ENCODE measurements at places on chromosomes 7 and 10.

DNA sequence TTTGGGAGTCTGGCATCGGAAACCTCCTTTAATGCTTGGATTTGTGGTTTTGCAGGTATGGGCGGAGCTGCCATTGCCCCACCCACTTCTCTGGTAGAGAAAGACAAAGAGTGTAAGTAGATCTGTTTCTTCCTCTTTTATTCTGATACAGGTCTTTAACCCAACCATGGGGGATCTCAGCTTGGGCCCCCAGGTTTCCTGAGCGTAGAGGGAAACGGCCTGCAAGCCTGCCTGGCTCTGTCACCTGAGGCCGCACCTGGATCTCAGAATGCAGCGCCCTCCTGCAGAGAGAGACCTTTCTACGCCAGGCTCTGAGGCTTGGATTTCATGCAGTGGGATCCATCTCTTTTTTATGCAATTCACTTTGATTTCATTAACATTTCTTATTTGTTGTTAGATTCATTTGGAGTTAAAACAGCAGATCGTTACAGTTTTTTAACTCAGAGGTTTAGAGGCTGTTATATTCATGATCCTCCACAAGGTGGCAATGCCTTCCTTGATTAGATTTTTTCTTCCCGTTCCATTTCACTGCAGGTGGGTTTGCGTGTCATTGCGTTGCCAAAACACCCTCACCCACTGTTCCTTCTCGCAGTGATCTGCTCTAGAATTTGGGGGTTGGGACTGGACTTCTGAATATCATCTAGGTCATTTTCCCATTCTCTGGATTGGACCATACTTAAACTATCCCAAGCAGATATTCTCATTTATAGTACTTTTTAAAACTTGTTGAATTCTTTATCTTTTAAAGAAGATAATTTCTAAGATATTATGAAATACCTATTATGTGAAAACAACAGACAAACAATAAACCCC lies 20.0 kb downstream of the RBM17 start:
- no peaks in the 10 kb centered on the region for H3K27me3 ChIP-seq
- peak overlapping the region; percentile 26 for H3K27ac ChIP-seq
- H3K36me3 ChIP-seq = peaks cover 81% of the 10 kb centered on the region
- H3K4me1 ChIP-seq = peaks cover 7% of the 10 kb centered on the region
- H3K4me3 ChIP-seq = no peak overlapping the region

DNA sequence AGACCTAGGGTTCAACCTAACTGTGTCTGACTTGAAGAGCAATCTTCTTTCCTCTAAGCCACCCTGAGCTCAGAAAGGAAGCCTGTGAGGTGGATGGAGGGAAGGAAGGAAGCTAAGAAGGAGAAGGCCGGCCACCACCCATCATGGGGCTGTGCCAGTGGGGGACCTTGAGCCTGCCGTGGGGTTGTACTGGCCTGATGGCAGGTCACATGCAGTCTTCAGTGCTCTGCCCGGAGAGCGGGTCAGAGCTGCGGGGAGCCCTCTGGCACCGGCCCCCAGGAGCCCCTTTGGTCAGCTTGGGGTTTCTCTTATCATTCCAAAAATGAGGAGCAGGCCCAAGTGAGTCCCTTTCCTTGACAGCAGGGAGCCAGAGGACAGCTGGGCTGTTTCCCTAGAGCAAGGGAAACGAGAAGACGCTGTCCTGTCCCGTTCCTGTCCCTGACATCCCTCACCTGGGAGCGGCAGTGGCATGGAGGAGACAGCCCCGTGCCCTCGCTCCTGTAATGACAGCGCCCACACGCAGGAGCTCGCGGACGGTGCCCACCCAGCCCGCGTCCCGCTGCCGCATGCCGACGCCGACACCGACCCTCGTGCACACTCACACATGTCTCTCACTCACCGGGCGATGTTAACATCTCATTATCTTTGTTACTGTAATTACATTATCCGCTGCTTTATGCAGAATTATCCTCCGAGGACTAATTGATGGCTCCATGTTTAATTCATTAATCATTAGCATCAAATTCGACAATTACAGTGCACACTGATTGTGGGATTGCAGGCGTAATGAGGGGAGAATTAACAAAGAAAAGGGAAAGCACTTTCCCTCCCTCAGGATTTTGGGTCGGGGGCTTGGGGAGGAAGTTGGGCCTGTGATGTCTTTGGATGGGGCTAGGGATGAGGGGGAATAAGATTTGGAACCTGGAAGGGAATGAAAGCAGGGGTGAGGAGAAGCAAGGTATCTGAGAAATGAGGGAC lies 31.3 kb downstream of the GBX1 start:
- DNase-seq = no peak
- peaks cover 9% of the 10 kb centered on the region for H3K36me3 ChIP-seq
- no peaks in the 10 kb centered on the region for H3K27me3 ChIP-seq
- no peaks in the 10 kb centered on the region for H3K4me1 ChIP-seq

GRCh38 chr10:74887614-74888284 lies 61.3 kb downstream of the KAT6B start:
- H3K4me1 ChIP-seq = peaks cover 13% of the 10 kb centered on the region
- no peaks in the 10 kb centered on the region for H3K27me3 ChIP-seq
- H3K4me3 ChIP-seq = no peak overlapping the region
- H3K36me3 ChIP-seq = no peaks in the 10 kb centered on the region
- H3K27ac ChIP-seq = no peak overlapping the region

- no peak for DNase-seq
- no peak overlapping the region for H3K27ac ChIP-seq
Measured at GRCh38 chr10:74433993-74434392, 283.0 kb downstream of the ADK start.

GRCh38 chr10:63757067-63757466 lies 235.9 kb downstream of the REEP3 start:
- H3K27me3 ChIP-seq = no peaks in the 10 kb centered on the region
- no peak overlapping the region for H3K4me3 ChIP-seq
- no peak for DNase-seq
- no peaks in the 10 kb centered on the region for H3K4me1 ChIP-seq
- no peak overlapping the region for H3K27ac ChIP-seq

DNA sequence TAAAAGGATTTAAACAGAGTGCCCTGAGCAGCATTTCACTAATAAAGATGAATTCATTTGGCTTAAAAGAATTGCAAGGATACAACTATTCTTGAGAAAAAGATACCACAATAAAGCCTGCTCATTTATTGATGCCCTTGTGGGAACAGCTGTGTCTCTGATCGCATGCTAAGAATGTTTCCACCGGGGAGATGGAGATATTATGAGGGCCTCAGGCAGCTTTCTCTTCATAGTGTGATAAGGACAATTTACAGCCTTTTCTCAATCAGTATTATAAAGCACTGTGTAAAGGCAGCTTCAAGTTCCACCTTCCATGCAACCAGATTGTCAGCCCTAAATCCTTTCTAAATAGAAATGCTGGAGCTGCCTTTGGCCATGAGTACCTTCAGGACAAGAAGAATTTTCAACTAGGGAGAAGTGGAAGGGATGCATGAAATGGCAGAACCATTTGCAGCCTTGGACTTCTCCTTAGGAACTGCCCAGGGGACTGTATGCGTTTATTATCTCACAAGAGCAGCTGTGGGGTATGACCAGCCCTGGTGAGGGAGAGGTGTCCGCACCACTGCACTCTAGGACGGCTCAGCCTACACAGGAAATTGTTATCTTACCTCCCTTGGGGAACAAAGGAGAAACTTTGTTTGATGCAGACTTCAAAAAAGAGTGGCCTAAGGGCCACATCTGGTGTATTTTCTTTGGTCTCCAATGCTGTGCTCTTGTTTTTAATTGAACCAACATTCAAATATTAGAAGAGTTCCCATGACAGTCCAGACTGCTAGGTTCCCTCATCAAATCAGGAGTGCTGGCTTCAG lies 116.9 kb upstream of the PCGF5 start:
- H3K27me3 ChIP-seq = no peaks in the 10 kb centered on the region
- DNase-seq = no peak
- H3K36me3 ChIP-seq = no peaks in the 10 kb centered on the region
- no peak overlapping the region for H3K4me3 ChIP-seq

GRCh38 chr7:65978891-65979582 lies 3.0 kb downstream of the GUSB start:
- DNase-seq = no peak
- peaks cover 8% of the 10 kb centered on the region for H3K4me1 ChIP-seq
- no peak overlapping the region for H3K27ac ChIP-seq
- H3K4me3 ChIP-seq = no peak overlapping the region
- peaks cover 6% of the 10 kb centered on the region for H3K36me3 ChIP-seq
- H3K27me3 ChIP-seq = no peaks in the 10 kb centered on the region

GRCh38 chr10:128687927-128688549 lies 561.8 kb upstream of the MKI67 start:
- H3K4me3 ChIP-seq = no peak overlapping the region
- no peaks in the 10 kb centered on the region for H3K27me3 ChIP-seq
- no peak for DNase-seq
- no peak overlapping the region for H3K27ac ChIP-seq
- H3K4me1 ChIP-seq = no peaks in the 10 kb centered on the region

DNA sequence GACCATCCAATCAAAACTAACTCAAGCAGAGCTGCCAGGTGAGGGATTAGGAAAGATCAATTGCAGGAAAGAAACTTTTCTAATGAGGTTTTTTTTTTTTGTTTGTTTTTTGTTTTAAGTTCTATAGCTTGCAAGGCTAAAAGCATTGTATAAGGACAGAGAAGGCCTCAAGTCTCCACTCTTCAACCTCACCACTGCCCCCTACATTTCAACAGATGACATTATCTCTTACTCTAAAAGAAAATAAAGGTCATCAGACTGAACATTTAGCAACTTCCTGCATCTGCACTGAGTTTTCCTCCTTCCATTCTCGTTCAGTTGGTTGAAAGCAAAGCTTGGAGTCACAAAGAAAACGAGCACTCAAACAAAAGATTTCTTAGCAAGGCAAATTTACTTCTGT lies 45.2 kb upstream of the EXOC4 start:
- DNase-seq = no peak
- H3K4me1 ChIP-seq = no peaks in the 10 kb centered on the region
- H3K27me3 ChIP-seq = no peaks in the 10 kb centered on the region
- no peak overlapping the region for H3K27ac ChIP-seq
